ENCODE measurements at places on chromosomes 3 and 15.

DNA sequence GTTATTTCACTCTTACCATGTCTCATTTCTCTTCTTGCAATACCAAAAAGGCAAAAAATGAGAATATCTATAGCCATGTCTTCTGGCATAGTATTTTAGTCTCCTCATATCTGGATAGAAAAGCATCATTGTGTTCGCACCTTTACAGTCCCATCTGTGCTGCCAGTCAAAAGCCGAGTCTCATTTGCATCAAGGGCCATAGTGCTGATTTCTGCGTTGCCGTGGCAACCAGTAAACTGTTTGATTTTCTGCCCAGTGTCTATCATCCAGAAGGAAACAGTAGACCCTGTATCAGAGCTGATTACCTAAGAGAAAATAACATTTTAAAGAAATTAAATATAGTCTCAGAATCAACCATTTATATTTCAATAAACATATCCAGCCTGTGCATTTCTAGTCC, 86.1 kb upstream of the SERPINI2 start:
- no peak for DNase-seq

- DNase-seq, result no peak
These were observed 42.2 kb upstream of the ATP1B3 start for GRCh38 chr3:141834292-141834691.

- DNase-seq, result no peak
These were observed 408.2 kb upstream of the THBS1 start for GRCh38 chr15:39172380-39173281.

GRCh38 chr15:79209690-79210089, 72.8 kb upstream of the ANKRD34C start:
- no peak for DNase-seq

- DNase-seq, result no peak
These were observed 238.0 kb downstream of the PLCL2 start for GRCh38 chr3:17122758-17123157.

DNA sequence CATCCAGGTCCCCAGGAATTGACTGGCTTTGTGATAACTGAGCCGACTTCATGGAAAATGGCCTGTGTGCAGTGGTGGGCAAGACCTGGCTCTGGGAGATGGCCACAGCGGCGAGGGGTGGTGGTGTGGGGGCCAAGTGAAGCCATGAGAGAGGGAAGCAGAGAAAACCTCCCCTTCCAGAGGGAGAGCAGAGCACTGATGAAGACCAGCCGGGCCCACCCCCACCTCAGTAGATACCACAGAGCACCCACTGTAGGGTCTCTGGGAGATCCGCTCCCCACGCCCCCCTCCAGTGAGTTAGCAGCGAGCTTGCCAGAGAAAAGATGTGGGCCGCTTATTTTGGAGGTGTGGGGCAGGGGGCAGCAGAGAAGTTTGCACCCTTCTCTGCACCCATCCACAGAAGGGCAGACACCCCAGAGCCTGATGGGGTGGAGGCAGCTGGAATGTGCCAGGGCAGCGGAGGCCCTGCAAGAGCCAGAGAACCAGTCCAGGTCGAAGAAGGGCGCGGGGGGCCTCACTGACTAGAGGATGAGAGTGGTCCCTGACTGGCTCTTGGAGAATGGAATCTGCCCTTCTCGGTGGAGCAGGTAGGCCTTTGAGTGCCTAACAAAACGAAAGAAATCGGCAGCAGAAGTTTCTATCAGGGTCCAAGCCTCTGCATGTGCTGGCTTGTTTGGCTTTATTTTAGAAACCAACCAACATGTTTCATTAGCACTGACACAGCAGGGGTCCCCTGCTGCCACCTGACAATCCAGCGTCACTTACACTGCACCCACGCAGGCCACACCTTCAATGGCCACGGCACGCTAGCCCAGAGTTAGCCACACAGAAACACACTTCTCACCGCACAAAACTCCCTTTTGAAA, 28.3 kb downstream of the MELTF start:
- no peak for DNase-seq

- no peak for DNase-seq
These were observed 312.1 kb downstream of the SOX2 start for GRCh38 chr3:182023843-182024242.

DNA sequence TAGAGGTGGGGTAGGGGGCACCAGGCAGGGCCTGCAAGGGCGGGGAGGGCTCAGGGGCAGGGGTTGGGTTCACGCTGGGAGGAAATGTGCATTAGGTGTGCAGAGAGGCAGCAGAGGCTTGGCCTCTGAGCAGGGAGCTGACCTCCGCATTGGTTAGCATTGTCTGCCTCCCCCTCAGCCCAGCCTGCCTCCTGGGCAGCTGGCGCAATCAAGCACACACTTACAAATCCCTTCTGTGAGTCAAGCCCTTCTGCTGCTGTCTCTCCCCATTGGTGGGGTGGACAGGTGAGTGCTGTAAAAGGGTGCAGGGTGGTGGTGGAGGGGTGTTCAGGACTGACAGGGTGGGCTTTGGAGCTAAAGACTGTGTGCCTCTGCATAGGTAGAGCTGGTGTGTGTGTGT, 9.3 kb downstream of the LOXL1 start:
- DNase-seq, result no peak

DNA sequence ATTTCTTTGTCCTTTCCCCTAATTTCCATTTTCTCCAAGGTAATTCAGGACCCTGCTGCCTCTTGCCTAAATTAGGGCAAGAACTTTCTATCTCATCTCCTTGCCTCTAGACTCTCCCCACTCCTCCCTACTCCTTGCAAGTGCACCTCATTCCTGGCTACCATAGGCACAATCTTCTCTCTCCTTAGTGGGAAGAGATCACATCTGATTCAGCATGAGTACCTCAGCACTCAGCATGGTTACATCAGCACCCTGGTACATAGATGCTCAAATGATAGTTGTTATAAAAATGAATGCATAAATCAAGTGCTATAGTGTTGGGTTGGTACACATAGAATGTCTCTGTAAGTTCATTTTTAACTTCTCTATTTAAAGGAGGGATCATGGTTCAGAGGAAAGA, 313.4 kb upstream of the RASGRP1 start:
- no peak for DNase-seq

DNA sequence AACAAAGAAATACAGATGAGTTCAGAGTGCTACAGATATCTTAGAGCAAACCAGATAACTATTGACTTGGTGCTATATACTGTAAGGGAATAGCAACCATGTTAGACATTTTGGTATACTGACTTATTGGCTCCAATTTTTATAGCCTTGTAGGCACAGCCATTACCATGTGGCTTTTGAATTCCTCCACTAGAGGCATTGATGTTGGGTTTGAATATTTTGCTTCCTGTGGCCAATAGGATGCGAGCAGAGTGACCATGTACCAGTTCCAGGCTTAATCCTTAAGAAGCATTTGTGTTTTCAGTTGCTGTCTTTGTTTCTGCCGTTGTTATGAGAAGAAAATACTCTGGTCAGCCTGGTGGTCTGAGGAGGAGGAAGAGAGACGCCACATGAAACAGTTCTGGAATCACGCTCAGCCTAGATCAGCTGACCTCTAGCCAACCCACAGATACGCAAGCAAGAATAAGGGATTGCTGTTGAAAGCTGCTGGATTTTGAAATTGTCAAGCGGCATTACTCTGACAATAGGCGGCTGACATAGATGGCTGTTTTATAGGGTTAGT, 109.4 kb upstream of the TNIK start:
- DNase-seq, result no peak

GRCh38 chr3:8969241-8969640, 6.0 kb upstream of the RAD18 start:
- no peak for DNase-seq

GRCh38 chr3:175518459-175518858, 659.3 kb downstream of the NAALADL2 start:
- DNase-seq, result no peak

DNA sequence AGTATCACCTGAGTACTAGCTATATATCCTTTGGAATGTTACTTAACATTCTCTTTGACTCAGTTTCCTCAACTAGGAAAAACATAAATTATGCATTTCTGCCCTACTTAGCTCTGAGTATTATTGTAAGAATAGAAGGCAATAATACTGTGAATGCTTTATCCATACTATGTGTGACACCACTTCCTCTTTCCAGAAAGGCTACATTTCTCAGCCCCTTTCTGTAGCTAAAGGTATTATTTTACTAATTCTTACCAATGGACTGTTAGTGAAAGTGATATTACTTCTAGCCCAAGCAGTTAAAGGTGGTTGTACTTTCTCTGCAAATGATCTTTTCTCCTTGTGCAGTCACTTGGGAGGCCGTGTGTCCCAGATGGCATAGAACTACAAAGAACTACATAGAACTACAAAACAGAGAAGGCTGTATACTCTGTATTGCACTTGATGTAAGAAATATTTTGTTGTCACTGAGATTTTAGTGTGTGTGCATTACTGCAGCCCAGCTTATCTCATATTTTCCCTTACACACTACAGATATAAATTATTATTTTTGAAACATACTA, 35.1 kb downstream of the MYH15 start:
- no peak for DNase-seq

GRCh38 chr15:81087066-81087465, 47.0 kb upstream of the CFAP161 start:
- DNase-seq, result no peak

GRCh38 chr15:61700803-61701202, 359.4 kb downstream of the VPS13C start:
- no peak for DNase-seq

DNA sequence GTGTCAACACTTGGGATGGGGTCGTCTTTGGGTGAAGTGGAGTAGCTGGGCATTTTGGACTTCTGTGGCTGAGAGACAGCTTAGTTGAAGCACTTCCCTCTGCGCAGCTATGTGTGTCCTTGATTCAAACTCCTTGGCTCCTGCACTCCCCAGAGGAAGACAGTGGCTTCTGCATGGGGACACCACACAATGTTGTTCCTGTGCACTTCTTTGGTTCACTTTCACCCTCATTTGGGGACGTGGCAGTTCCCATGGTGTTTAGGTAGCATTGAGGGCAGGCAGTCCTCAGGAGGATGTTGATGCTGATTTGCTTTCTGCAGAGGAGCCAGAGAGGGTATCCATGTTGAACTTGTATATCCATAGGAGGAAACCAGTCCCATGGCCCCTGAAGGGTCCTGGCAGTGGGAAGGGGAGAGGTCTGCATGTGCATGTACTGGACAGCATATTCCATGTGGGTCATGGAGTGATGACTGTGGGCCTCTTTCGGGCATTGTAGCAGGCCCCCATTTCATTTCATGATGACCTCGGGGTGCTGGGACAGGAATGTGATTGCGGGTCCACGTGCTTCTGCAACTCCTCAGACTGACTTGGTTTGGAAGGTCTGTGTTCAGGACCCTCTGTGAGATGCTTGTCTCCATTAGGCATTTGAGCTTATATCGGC, 135.4 kb downstream of the SNRPN start:
- DNase-seq, result no peak

DNA sequence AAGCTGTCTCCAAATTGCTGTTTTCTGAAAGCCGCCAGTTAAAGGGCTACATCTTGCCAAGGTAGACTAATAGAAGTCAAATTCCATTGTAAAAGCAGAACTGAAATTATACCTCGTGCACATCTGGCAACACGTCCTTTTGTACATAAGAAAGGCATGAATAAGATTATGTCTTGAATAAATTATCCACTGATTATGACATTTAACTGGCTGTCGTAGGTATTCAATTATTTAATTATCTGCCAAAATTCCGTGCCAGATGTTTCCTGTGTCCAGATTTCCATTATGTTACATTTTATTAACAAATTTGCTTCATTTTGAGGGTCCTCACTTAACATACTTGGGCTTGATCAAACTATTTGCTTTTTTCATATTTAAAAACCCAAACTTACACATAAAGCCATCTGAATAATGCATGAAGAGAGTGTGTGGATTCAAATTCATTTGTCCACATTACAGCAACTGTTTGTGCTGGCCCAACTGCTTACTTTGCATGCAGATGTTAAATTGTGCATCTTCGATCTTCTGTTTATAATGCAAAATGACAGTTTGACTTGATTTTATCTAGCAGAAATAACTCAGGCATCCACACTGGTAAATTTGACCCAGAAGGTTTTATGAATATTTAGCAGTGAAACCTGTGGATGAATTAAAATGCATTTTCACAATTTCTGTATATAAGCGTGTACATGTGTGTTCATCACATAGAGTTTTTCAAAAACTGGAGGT, 701.5 kb downstream of the ZNF385D start:
- DNase-seq, result no peak

DNA sequence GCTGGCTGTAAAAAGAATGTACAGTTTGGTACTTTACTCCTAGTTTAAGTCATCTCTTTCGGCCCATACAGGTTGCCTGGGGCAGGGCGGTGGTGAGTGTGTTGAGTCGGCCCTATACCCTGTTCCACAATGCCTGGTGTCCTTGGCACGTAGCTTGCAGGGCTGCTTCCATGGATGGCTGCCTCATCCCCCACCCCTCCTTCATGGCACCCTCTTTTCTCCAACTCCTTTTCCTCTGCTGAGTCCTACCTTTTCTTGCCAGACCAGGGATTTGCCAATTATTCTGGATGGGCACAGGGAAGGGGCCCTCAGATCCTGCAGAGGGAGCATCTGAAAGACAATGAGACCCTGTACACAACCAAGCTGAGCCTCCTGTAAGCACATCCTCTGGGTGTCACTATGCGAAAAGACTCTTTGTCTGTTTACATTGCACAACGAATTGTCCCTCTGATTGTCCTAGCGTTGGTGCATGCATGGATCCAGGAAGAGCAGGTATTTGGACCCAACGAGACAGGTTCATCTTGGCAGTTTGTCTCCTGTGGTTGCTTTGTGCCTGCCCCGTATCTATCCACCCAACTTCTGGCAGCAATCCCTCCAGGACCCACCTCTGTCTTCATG, 73.6 kb upstream of the CGNL1 start:
- no peak for DNase-seq

GRCh38 chr3:111332488-111333080, 209.4 kb upstream of the CD96 start:
- no peak for DNase-seq

DNA sequence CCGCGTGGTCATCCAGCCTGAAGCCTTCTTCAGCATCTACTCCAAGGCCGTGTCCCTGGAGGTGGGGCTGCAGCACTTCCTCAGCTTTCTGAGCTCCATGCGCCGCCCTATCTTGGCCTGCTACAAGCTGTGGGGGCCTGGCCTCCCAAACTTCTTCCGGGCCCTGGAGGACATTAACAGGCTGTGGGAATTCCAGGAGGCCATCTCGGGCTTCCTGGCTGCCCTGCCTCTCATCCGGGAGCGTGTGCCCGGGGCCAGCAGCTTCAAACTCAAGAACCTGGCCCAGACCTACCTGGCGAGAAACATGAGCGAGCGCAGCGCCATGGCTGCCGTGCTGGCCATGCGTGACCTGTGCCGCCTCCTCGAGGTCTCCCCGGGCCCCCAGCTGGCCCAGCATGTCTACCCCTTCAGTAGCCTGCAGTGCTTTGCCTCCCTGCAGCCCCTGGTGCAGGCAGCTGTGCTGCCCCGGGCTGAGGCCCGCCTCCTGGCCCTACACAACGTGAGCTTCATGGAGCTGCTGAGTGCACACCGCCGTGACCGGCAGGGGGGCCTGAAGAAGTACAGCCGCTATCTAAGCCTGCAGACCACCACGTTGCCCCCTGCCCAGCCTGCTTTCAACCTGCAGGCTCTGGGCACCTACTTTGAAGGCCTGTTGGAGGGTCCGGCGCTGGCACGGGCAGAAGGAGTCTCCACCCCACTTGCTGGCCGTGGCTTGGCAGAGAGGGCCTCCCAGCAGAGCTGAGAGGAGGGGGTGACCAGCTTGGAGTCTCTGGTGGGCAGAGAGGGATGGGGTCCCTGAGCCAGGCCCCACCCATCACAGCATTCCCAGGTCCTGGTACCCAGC, 37.9 kb downstream of the GOLGA6A start:
- no peak for DNase-seq
